ENCODE measurements at places on chromosomes 6 and 20.

- DNase-seq: no peak
These were observed 43.9 kb downstream of the ATG5 start for GRCh38 chr6:106281661-106282060.

DNA sequence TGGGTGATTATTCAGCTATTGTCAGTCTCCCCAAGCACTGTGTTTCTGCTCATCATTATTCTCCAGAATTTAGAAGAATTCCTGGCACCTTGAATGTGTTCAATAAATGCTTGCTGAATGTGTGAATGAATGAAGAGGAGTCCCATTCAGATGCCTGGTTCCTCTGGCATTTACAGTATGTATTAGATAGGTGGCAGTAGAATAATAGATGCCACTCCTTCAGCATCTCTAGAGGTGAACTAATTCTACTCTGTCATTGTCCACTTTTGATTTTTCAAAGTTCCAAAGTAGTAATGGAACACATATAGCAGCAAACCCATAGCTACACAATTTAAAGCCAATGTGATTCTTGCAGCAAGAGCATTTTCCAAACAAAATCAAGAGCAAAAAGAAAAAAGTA, 118.9 kb upstream of the CEP162 start:
- no peak for DNase-seq

- DNase-seq: no peak
These were observed 14.0 kb downstream of the CALHM6 start for GRCh38 chr6:116475141-116475540.

- no peak for DNase-seq
These were observed 15.6 kb downstream of the RAD21L1 start for GRCh38 chr20:1241456-1241855.

- DNase-seq: no peak
These were observed 125.7 kb downstream of the TTLL2 start for GRCh38 chr6:167450626-167451025.

GRCh38 chr6:160881148-160881808, 110.3 kb upstream of the MAP3K4 start:
- no peak for DNase-seq

DNA sequence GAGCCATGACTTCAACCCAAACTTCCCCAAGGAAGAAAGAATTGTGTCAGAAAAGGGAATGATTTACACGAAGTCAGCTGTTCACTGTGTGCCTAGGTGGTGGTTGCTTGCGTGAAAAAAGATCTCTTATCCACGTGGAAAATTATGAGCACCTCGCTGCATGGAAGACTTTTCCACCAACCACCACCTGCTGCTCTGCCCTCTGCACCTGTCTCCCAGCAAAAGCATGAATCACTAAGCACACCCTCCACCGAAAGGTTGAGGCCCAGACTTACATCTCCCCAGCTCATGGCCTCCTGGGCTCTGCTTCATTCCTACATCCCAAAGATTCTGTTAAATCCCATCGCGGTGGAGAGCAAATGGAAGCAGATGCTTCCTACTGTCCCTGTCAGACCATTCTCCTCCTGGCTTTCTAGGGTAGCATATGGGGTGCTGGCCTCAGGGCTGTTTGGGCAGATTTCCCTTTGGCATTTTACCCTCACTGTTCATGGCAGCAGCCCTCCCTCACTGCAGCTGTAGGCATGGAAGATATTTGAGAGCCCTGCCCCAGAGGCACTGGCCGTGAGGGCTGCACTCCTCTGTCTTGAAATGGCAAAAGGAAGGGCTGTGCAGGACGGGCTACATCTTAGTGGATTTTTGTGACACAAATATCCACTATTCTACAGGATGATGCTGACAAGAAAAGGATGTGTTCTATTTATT, 37.6 kb upstream of the CST5 start:
- no peak for DNase-seq

GRCh38 chr20:33551778-33552177, 61.9 kb downstream of the CBFA2T2 start:
- DNase-seq: no peak

DNA sequence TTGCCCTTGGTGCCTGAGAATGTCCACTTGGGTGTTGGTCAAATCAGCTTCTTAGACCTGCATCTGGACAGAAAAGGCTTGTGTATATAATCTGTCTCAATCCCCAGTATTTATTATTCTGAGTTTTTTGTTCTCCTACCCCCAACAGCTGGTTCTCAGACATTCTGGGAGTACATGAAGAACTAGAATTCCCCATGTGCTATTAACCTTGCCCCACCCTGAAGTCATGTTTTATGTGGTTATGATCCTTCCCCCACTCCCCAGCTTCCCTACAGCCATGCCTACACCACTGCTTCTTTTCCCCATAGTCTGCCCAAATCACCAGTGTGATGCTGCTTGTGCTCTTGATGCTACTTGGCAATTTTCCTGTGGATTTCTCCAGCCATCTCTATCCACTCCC, 157.0 kb downstream of the ADAT2 start:
- no peak for DNase-seq

GRCh38 chr6:29980511-29980910, 38.2 kb downstream of the HLA-A start:
- no peak for DNase-seq

DNA sequence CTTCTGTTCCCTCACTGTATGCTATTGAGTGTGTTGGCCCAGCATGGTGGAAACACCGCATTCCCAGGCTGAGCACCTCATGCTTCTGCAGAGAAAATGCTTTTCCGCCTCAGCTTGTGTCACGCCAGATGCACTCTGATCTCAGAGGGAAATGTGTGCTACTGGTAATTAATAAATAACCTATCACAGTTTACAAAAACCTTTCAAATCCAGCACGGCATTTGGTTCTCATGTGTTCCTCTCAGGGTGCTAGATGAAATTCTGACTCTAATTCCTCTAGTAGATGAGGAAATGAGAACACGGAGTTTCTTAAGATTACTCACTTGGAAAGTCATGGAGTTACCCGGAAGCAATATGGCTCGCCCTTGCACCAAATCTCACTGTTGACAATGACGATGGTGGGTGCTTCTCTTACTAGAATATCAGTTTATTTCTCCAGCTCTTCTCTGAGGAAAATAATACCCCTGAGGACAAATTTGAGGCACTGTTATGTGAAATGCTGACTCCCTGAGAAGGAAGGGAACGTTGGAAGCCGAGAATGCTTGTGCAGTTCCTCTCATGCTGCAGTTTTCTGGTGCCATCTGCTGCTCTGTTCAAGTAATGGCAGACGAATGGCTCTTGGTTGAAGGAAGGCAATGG, 116.6 kb downstream of the RNF144B start:
- no peak for DNase-seq

DNA sequence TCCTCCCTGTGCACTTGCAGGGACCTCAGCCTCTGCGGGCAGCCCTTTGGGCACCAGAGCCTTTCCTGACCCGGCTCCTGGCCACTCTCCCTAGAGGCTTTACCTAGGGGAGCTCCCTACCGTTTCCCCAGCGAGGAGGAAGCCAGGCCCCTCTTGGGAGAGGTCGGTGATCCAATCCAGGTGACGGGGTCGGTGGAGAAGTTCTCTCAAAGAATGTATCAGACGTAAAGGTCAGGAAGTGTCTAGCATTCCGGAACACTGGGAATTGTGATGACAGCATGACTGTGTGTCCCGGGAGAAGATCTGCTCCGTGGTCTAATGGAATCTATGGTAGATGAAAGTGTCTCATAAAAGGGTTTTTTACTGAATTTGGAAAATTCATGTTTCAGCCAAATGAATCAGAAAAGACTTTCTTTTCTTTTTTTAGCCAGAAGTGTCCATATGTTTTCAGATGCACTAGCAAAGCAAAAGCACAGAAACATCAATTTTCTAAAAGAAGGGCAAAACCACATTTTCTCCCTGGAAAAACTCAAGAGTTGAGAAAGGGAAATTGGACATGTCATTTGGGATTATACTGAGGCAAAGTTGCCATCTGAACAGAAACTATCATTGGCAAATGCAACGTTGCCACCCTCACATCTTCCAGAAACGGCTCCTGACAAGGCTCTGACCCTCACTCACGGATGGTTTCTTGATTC, 289.4 kb downstream of the THBS2 start:
- no peak for DNase-seq

GRCh38 chr6:18023891-18024290, 36.5 kb upstream of the KIF13A start:
- DNase-seq: no peak

DNA sequence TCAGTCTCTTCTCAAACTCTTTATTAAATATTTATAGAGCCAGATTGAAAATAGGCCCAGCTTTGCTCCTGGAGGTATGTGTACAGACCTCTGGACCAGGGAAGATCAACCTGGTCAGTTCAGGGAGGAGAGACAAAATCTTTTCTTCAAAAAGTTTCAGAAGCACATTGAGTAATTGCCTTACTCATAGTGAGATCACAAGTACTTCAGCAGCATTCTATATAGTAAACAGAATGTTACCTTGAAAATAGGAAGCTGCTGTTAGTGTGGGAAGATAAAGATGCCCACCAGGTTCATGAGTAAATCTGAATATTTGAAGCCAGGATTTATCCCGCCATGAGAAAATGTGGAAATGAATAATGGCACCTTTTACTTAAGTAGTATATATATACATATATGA, 665.9 kb upstream of the CITED2 start:
- no peak for DNase-seq

GRCh38 chr6:161318456-161318855, 44.6 kb upstream of the AGPAT4 start:
- DNase-seq: no peak

- DNase-seq: peak; percentile 4
These were observed 34.2 kb downstream of the GSS start for GRCh38 chr20:34921436-34921835.

GRCh38 chr6:106538145-106538544, 91.2 kb downstream of the RTN4IP1 start:
- DNase-seq: no peak

GRCh38 chr6:18536591-18537055, 149.5 kb downstream of the RNF144B start:
- DNase-seq: no peak

- no peak for DNase-seq
These were observed 37.1 kb upstream of the B4GALT5 start for GRCh38 chr20:49750611-49751396.

DNA sequence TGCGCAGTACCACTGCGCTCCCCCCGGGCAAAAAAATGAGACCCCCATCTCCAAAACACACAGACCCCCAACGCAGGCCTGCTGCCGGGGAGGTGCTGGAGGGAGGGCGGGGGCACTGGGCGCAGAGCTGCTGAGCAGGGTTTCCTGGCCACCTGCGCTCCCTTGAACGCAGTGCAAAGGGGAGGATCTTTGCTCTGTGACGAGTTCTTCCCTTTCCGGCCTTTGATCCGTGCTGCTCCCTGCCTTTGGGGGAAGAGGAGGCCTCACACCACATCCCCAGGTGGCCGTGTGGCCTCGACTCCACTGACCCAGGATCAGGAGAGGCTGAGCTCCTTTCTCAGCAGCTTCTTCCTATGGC, 8.9 kb upstream of the COL20A1 start:
- DNase-seq: no peak
